ENCODE measurements at places on chromosomes 4 and X.

DNA sequence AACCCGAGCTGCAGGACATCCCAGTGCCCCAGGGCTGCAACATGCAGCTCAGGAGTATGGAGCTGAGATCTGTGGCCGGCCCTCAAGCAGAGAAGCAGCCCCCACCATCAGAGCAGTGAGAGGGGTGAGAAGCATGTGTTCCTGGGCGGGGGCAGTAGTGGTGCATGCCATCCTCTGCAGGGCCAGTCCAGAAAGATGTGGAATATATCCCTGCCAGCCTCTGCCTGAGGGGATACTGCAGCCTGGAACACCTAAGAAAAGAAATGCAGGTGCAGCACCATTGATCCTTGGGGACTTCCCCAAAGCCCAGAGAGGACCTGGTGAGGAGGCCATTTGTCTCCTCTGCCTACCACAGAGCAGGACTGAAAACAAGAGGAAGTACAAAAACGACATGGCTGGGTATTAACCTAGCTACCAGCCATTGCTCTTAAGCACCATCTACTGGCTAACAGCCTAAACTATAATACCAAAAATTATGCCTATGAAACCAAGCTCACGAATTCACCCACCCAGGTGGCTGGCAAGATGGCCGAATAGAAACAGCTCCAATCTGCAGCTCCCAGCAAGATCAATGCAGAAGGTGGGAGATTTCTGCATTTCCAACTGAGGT is 158.8 kb downstream of the ADGRA3 start:
- DNase-seq = no peak

DNA sequence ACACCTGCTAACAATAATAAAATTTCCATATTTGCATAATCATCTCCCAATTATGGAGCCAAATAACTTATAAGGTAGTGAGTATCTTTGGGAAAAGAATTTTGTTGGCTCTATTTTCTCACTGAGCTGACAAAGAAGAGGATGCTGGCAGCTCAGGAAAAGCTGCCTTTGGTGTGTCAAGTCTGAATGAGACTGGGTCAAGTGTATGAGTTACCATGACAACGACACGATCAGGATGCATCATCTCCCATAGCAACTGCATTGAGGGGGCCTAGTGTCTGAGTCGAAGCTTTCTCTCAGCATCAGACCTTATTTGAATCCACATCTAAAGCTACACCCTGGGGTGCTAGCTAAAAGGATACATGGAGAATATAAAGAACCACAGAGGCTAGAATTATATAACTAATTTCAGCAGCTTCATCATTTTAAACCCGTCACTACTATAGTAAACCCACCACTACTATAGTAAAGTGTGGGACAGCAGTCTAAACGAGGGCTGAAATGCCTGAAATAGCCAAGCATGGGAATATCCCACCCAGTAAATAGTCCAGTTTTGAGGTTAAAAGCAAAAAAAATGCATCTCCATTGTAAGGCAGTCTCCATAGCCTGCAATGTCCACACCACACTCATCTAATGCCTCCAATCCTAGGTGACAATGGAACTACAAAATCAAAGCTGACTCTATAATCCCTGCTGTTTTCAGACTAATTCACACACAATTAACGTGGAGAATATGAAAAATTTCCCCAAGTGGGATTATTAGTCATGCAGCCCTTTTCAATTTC is 16.0 kb downstream of the GSPT2 start:
- DNase-seq = no peak

GRCh38 chr4:14177987-14178386 is 550.5 kb upstream of the BOD1L1 start:
- no peak for DNase-seq

DNA sequence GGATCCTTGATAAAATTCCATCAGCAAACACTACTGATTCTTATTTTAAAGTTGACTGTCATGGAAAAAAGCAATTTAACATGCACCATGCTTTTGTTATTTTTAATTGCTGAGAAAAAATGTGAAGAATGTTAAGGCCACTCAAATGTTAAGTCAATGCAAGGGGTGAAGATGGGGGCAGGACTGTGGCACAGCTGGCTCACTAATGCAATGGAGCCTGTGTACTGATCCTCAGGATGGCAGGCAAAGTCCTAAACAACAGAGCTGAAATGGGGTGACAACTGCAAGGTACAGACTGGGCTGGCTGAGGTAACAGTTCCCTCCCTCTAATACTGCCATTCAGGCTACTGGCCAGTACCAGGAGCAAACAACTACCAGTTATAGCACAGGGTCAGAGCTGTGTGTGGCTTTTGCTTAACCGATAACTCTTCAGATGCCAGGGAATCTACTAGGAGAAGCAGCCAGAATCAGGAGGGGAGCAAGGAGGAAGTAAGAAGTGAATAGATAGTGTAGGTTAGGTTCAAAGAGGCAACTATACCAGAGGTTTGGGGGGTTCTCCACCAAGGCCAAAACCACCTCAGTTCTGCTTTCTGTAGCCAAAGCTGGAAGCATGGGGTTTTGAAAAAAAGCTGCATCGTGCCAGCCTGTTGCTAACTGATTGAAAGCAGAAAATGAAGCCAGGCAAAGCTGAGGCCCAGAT is 372.6 kb downstream of the OPHN1 start:
- no peak for DNase-seq

DNA sequence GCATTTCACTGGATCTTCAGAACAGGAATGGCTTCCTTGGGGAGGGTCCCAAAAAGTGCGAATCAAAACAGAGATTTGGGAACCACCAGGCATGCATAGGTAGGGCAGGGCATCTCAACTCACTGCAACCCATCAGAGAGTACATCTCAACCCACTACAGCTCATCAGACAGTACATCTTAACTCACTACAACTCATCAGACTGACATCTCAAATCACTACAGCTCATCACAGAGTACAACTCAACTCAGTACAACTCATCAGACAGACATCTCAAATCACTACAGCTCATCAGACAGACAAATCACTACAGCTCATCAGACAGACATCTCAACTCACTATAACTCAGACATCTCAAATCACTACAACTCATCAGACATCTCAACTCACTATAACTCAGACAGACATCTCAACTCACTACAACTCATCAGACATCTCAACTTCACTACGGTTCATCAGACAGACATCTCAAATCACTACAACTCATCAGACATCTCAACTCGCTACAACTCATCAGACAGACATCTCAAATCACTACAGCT is 47.5 kb upstream of the CLDN34 start:
- no peak for DNase-seq

GRCh38 chrX:67654301-67654700 is 110.5 kb downstream of the AR start:
- DNase-seq = no peak

DNA sequence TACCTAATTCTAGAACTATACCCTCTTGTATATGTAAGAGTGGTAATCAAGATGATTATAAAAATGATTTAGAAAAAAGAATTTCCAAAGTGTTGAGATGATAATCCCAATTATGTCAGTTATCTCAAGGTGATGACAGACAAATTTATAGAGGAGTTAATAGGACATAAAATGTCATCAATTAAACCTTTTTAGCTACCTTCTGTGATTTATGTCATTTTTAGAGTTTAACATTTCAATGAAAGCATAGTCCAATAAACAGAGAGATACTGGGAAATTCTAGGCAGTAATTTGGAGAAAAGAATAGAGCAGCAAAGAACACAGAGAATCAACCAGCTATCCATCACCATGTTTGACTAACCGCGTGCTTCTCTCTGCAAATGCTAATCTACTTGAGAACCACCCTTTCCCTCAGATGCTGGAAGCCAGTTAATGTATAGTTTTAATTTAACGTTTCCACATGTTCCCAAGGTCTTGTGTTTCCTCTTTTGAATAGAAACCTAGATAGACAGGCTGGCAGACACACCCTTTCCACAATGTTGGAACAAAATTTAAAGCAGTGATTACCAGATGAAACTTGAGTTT is 433.1 kb upstream of the FAM241A start:
- no peak for DNase-seq

DNA sequence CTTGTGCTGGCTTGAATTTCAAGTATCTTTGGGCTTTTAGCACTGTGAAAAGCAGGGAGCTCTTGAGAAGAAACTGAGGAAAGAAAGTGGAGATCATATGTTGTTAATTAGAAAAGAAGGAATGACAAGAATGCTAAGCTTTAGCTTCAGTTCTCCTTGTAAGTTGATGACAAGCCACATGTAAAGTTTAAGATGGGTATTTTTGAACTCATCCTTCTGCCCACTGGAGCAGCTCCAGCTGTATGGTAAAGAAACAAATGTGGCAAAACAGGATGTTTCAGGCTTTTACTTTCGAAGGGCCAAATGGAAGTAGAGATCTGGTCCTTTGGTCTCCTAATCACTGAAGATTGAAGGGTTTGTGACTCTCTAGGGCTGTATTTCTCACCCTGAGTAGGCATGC is 137.8 kb downstream of the GUCY2F start:
- DNase-seq = no peak

- no peak for DNase-seq
These were observed 51.7 kb upstream of the SLC10A4 start for GRCh38 chr4:48431401-48431800.

- DNase-seq = no peak
These were observed at the start of gene PALLD for GRCh38 chr4:168496834-168497233. Gene PALLD, plus strand, starts transcription at chr4:168497052.
